ENCODE measurements at places on chromosomes 7 and 10. TPM values are rescaled to one million over a fixed set of nuclear protein-coding genes. Genes with fewer than 3 reads are reported as not detected.

TDRD1 gene
- 5.1 TPM for total RNA-seq

TAF6 gene
- total RNA-seq = 33.0 TPM

ZNF365 gene
- 3.3 TPM for total RNA-seq

SFRP5 gene
- total RNA-seq = not detected

PPP1R17 gene
- total RNA-seq = not detected

PRSS2 gene
- not detected for total RNA-seq

METTL27 gene
- 9.9 TPM for total RNA-seq

FAM149B1 gene
- total RNA-seq = 31.6 TPM

MBL2 gene
- total RNA-seq = not detected

SLC18A3 gene
- total RNA-seq = under 0.01 TPM

ANKRD30A gene
- not detected for total RNA-seq

ZNF3 gene
- 17.4 TPM for total RNA-seq

HOXA7 gene
- not detected for total RNA-seq

DPYSL4 gene
- 7.6 TPM for total RNA-seq

PTF1A gene
- not detected for total RNA-seq

ANKRD7 gene
- total RNA-seq = 0.19 TPM

IFIT1B gene
- not detected for total RNA-seq

GNAT3 gene
- 0.28 TPM for total RNA-seq

TSPAN15 gene
- total RNA-seq = 1.7 TPM

MYOZ1 gene
- 0.19 TPM for total RNA-seq

PDK4 gene
- 6.5 TPM for total RNA-seq

BICC1 gene
- total RNA-seq = 92.6 TPM

GJC3 gene
- total RNA-seq = 0.19 TPM

EBF3 gene
- total RNA-seq = 11.6 TPM

CHAT gene
- total RNA-seq = not detected

C10orf67 gene
- total RNA-seq = 0.19 TPM

Data from regular cardiac myocyte (primary cell).